ENCODE measurements at places on chromosomes 1 and 21.
A peak's percentile ranks its signal among the peaks of the same experiment; 100 is the strongest.

GRCh38 chr1:6762060-6762459 is 23.2 kb upstream of the CAMTA1 start:
- no peak for DNase-seq

GRCh38 chr1:115426231-115426771 is 88.3 kb upstream of the NGF start:
- DNase-seq: peak; percentile 44

GRCh38 chr1:184152434-184152898 is 100.9 kb downstream of the TSEN15 start:
- DNase-seq: no peak

DNA sequence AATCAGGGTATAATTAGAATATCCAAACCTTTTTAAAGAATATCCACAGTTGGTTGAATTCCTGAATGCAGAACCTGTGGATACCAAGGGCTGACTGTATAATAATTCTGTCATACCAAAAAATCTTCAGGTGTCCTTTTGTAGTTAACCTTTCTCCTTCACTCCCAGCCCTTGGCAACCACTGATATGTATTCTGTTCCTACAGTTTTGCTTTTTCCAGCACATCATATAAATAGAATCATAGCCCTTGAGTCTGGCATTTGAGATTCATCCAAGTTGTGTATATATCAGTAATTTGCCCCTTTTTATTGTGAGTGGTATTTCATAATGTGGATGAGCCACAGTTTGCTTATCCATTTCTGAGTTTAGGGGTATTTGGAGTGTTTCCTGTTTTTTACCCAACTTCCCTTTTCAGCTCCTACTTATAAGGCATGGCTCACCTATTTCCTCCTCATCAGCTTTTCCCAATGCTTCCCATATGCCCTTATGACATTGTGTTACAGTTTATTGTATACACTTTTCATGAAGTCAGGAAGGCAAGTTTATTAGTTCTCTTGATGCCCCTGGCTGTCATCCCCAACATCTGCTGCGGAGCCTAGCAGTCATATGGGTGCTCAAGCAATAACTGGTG is 35.0 kb upstream of the AGO1 start:
- DNase-seq: no peak

DNA sequence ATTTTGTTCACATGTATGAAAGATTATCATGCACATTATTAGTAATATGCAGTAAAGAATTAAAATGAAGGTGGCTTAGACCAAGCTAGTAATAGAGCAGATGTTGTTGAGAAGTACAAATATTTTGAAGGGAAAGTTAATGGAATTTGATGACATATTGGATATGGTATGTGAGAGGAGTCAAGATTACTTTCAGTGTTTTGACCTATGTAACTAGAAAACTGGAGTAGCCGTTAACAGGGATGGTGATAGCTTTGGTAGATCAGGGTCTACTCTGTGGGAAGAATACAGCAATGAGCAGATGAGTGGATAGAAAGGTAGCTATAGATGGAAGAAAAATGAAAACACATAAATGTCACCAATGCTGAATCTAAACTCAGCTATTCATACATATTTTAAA is 163.2 kb upstream of the LRRC7 start:
- no peak for DNase-seq

DNA sequence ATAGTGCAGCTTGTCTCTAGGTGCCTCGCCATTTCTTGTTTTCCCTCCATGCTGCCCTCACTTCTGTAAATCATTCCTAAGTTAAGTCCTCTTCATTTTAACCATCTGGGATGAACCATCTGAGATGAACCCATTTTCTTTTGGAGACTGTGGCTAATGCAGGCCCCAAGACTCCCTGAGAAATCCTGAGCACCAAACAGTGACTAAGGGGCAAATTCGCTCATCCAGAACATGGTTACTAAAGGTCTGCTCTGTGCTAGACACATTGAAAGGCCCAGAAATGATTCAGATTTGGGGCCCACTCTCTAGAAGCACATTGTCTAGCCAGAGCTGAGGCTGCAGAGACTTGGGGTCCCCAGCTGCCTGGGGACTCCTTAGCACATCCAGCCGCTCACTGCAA is 151.9 kb upstream of the CTTNBP2NL start:
- no peak for DNase-seq

DNA sequence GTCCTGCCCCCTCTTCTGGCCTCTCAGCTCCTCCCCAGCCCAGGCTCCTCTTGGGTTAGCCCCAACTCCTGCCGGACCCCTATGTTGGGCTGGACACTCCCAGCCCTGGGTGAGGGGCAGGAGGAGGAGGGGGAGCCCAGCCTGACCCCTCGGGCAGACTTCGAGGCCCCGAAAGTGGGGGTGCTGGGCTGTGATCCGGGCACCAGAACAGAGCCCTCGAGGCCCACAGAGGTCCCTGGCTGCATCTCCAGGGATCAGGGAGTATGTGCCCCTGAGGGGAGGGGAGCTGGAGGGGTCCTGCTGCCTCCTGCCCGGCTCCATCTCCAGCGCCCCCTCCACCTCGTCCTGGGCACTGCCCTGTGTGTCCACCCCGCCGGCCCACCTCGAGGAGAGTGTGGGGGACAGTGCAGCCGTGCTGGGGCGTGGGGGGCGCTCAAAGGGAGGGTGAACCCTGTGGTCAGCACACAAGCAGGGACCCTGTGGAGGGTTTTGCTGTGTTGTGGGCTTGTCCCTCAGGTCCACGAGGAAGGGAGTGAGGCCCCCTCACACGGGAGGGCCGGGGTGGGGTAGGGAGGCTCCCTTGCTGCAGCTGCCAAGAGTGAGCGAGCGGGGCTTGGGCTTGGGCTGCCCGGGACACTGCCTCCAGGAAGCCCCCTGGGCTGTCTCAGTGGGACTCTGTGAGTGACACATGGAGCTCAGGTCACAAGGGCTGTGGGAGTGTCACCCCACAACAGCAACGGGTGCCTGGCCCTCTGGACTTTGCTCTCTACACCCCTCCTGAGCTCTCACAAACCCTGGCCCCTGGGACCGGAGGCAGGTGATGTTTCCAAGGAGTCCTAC is 54.4 kb downstream of the COL18A1 start:
- DNase-seq: no peak

- DNase-seq: no peak
These were observed 168.8 kb upstream of the B3GALT2 start for GRCh38 chr1:193355178-193355577.

DNA sequence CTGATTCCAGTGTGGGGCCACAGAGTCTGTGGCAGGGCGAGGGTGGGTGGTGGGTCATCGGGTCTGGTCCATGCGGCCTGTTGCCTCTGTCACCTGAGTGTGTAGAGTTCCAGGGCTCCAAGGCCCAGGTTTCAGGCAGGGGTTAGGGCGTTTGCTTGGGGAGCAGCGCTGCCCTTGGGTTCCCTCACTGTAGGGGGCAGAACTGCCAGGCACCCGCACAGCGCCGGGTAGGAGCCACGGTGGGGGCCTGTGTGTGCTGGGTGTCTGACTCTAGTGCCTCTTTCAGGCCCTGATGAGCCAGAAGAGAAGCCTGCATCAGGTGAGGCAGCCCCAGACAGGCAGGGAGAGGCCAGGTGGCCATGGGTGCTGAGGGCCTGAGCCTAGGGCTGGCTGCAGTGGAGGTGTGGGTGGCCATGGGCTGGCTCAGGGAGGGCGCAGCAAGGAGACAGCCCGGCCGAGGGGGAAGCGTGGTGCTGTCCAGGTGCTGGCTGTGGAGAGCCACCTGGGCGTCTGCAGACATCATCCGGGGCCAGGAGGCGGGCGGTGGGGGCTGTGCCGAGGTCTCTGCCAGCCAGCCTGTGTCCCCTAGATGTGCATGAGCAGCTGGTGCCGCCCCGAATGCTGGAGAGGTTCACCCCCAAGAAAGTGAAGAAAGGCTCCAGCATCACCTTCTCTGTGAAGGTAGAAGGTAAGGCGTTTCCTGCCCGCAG is 72.3 kb downstream of the TRIM11 start:
- no peak for DNase-seq

DNA sequence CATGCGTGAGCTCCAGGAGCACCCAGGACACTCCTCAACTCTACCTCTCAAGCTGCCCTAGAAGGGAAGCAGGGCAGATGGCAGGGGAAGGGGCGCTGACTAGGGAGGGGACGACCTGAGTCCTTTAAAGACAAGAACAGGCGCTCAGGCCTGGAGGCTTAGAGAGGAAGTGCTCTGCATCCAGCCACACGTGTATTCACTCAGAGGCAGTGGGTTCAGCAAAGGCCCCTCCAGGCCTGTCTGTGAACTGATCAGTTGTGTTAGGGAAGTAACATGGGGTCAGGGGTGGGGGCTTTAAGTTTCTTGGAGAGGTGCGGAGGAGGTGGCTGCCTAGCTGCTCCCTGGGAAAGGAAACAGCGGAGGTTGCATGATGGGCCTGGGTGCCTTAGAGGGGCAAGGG is 37.1 kb upstream of the ARF1 start:
- DNase-seq: no peak

- DNase-seq: no peak
These were observed 25.5 kb downstream of the GRIK1 start for GRCh38 chr21:29914326-29914725.

- no peak for DNase-seq
These were observed 59.4 kb upstream of the B3GALT5 start for GRCh38 chr21:39553331-39553730.

DNA sequence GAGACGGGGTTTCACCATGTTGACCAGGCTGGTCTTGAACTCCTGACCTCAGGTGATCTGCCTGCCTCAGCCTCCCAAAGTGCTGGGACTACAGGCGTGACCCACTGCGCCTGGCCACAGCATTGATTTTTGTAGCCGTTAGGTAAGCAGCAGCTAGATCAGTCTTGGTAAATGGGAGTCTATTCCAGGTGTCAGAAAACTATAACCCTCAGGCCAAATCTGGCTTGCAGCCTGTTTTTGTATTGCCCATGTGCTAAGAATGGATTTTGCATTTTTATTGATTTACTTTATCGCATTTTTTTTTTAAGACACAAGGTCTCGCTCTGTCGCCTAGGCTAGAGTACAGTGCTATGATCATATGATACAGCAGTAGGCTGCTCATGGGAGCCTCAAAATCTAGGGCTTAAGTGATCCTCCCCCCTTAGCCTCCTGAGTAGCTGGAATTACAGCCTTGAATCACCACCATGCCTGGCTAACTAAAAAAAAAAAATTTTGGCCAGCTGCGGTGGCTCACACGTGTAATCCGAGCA is 16.6 kb upstream of the SRSF10 start:
- no peak for DNase-seq

GRCh38 chr1:87979079-87979478 is 650.4 kb downstream of the LMO4 start:
- no peak for DNase-seq

DNA sequence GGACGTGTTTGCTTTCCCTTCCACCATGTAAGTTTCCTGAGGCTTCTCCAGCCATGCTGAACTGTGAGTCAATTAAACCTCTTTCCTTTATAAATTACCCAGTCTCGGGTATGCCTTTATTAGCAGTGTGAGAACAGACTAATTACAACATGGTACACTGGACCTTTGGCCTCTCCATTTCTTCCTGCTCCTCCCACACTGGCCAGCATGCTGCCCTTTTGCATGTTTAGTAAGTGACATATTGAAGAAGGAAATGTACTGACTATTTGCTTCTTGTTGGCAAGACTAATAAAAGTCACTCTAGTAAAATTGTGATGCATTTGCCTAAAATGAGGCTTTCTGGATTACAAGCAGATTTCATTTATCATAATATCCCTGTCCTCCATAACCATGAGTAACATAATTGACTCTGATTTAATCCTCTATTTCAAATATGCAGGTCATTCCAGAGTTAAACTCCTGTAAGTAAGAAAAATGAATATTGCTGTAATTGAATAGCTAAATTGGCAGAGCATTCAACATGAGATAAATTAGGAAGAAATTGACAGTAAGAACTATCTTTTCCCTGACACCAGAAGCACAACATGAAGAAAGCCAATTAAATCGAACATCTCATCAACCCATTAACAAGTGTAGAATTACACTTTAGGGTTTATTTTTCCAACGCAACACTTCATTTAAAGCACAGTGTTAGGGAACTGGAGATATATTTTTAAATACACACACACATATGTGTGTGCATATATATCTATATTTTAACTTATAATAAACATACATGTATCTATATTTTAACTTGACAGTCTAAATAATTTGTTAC is 427.8 kb upstream of the ZP4 start:
- no peak for DNase-seq

DNA sequence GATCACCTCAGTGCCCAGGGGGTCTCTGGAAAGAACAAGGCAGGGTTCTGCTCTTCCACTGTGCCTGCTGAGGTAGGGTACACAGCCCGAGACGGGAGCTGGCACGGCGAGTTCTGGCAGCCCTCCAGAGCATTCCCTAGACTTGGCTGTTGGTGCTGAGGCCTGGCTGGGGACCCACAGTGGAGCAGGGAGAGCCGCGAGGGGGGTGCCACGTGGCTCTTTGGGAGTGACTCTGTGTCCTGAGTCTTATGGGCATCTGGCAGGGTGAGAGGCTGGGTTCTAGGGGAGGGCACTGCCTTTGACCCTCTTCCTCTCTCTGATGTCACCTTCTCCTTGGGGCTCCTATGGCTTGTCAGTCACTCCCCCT is 336.4 kb downstream of the CAMTA1 start:
- no peak for DNase-seq

All from H54 (cell line).